Motor neuron (in vitro differentiated cells): ENCODE measurements at places on chromosomes 7 and 10.

DNA sequence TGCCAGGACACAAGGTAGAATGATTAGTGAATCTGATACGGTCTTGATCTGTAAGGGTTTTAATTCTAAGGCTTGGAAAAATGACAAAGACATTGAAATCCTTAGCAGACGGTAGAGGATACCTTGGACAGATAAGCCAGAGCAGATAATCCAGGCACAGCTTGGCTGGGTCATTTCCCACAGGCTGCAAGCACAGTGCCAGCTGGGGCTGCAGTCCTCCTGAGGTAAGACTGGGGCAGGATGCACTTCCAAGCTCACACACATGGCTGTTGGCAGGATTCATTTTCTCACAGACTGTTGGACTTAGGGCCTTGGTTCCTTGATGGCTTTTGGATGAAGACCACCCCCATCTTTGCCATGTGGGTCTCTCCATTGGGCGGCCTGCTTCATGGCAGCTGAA, 63.2 kb upstream of the BMPER start:
- no peak for ATAC-seq

DNA sequence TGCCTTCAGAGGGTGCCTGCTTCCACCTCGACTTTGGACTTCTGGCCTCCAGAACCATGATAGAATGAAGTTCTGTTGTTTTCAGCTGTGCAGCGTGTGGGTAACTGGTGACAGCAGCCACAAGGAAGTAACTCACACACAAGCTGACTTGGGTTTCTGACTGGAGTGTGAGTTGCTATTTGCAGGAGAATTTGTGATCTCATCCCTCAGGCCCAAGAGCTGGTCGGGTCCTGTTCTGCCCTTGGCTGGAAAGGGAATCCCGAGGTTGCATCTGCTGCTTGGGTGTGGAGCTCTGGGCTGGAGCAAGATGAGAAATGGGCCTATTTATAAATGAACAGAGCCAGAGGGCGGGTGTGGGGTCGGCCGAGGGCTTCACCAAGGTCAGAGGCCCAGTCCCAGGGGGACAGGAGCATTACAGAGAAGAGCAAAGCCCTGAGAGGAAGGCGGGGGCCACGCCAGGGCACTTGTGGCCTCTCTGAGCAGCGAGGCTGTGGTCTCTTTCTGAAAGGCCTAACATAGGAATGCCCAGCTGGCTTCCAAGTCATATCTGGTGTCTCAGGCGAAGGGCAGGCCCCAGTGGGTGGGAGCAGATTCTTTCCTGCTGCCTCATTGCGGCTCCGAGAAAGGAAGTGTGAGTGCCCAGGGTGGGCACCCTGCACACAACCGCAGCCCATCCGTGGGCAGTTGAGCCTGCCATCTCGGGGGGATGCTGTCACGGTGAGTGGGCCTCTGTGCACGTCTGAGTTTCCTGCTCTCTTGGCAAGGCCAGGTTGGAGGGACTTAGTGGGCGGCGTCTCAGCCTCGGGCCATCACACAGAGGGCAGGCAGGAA, 26.5 kb upstream of the C10orf71 start:
- peak; percentile 58 for ATAC-seq

DNA sequence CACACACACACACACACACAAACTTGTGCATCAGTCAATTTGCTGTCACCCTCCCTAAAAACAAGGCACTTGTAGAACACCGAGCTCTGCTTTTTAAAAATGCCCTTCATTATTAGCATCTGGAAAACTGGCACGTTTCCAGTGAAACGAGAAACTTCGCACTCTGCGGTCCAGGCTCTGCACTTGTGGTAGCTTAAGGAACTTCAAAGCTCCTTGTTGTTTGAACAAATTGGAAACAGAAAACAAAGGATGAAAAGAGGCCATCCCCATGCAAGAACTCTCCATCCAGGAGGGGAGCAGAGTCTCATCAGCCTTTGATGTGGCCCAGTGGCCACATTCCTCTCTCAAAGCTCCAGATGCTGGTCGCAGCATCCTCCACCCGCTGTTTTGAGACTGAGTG, 105.1 kb downstream of the C10orf90 start:
- no peak for ATAC-seq

GRCh38 chr7:138164804-138165203, 88.5 kb downstream of the AKR1D1 start:
- ATAC-seq: no peak

DNA sequence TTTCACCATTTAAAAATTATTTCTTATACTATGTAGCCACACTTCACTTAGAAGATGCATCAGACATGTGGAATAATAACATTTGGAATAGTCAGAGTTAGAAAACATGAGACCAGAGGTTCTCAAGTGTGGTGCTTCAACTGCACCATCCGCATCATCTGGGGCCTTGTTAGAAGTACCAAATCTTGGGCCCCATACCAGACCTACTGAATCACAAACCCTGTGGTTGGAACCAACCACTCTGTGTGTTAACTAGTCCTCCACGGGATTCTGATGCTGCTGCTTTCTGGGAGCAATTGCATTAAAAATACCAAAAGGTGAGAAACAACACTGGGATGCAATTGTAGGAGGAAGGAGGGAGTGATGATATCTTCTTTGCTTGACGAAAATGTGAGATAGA, 125.2 kb downstream of the GNAT3 start:
- ATAC-seq: no peak
